Stimulated activated CD4-positive, alpha-beta T cell treated with anti-CD3 and anti-CD28 coated beads, Interleukin-2, amount 100 ng/mL, for 4 hours (primary cell): ENCODE measurements at places on chromosomes 13 and 19.

GRCh38 chr13:71768881-71769280 is 98.1 kb downstream of the DACH1 start:
- DNase-seq, result no peak

- DNase-seq, result no peak
Observed at GRCh38 chr13:88895261-88895941, 1224.2 kb downstream of the SLITRK5 start.

DNA sequence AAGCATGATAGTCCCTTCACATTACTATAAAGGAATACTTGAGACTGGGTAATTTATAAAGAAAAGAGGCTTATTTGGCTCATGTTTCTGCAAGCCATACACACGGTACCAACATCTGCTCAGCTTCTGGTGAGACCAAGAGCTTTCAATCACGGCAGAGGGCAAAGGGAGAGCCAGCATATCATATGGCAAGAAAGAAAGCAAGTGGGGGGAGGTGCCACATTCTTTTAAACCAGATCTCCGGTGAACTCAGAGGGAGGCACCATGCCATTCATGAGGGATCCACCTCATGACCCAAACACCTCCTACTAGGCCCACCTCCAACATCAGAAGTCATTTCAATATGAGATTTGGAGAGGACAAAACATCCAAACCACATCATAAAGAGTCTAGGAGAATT is 20.3 kb downstream of the XPO4 start:
- DNase-seq, result no peak

GRCh38 chr13:39779337-39780265 is 124.1 kb downstream of the COG6 start:
- no peak for DNase-seq
